ENCODE measurements at places on chromosomes 6 and 20.

DNA sequence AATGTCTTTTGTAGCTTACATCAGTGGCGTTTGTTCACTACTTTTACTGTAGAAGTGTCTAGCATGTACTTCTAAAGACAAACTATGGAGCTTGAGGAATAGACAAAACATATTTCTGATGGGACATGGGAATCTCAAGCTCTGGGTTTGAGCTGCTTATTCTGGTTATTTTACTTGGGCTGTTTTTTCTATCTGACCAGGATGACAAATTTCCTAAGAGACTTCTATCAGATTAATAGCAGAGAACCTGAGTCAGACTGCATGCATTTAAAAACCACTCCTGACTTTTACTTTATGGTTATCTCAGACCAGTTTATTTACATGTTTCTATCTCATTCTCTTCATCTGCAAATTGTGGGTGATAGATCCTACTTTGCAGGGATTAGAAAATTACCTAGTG lies 1282.3 kb upstream of the GJE1 start:
- no peak for DNase-seq

GRCh38 chr20:60851826-60852704 lies 400.0 kb upstream of the CDH4 start:
- no peak for DNase-seq

GRCh38 chr6:135390458-135390857 lies 107.1 kb downstream of the AHI1 start:
- DNase-seq = no peak

DNA sequence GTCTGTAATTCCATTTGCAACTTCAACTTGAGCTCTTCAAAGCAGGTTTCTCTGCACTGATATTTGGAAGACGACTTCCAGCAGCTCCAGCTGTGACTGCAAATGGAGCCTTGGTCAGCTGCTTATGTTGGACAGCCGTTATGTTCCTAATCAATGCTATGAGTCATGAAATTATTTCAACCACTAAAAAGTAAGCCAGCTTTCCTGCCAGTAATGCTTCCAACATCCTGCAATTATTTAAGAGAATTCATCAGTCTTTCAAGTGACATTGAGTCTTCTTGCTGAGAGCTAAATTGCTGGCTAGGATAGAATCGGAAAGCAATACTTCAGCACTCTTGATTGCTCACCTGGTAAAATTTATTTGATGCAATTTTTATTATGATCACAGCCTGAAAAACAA lies 375.7 kb downstream of the MMUT start:
- DNase-seq = no peak

- no peak for DNase-seq
These were observed 20.2 kb upstream of the MDGA1 start for GRCh38 chr6:37717836-37718251.

- DNase-seq = peak; percentile 4
These were observed 604.4 kb upstream of the NOX3 start for GRCh38 chr6:156060013-156060412.

DNA sequence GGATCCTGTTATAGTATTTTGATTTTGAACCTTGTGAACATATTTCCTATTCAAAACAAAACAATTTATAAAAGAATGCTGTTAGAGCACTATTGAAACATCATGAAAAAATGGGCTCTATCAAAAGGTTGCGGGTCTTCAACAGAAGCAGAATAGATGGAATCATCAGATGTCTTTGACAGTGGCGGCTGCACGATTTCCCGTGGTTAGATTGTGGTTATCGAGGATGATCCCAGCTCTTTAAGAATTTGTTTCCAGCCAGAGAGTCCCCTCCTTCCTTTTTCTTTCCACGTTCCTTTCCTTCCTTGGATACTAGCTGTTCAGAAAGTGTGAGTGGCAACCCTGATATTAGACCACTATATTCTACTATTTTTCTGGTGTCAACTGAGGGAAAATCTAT lies 163.4 kb downstream of the FARS2 start:
- DNase-seq = no peak

GRCh38 chr6:125586074-125586473 lies 163.4 kb upstream of the HEY2 start:
- no peak for DNase-seq

DNA sequence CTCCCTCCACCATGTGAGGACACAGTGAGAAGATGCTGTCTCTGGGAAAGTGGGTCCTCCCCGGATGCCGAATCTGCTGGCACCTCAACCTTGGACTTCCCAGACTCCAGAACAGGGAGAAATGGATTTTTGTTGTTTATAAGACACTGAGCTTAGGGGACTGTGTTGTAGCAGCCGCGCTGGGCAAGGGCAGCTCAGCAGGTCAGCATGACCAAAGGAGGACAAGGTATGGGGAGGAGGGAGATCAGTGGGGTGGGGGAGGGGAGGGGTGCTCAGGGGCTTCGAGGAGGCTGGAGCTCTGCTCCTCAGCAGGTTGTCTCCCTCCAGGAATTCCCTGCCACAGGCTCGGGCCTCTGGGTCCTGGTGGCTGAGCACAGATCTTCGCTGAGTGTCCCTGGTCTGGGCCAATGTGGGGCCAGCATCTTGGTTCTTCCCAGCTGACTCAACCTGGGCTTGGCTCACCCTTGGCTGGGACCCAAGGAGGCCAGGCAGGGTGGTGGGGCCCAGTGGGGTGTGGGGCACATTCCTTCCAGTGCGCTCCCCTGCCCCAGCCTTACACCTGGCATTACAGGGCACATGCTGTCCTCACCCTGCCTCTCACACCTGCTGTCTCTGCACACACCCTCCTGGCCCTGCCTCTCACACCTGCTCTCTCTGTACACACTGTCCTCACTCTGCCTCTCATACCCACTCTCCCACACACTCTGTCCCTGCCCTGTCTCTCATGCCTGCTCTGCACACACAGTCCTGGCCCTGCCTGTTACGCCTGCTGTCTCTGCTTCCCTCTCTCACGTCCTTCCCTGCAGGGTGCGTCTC lies 107.3 kb downstream of the SYCP2 start:
- no peak for DNase-seq

- DNase-seq = no peak
These were observed 70.2 kb downstream of the B3GAT2 start for GRCh38 chr6:70886661-70887060.

DNA sequence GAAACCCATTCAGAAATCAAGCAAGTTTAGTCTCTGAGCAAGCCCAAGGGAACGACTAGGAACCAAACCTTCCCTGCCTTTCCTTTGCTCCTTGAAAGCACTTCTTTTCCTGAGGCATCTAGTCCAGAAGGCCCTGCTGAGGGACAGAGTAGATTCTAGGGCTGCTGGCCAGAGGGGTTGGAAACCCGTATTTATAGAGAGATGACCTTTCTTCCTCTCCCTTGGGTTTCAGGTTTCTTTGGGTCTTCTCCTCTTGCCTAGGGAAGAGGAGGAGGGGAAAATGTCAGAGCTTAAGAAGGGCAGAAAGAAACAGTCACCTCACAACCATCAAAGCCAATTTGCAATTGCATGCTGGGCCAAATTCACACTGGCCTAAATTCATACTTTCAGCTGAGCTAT lies 5.8 kb downstream of the APOBEC2 start:
- DNase-seq = no peak

- DNase-seq = no peak
These were observed 12.3 kb downstream of the MTCH1 start for GRCh38 chr6:36973647-36974046.

DNA sequence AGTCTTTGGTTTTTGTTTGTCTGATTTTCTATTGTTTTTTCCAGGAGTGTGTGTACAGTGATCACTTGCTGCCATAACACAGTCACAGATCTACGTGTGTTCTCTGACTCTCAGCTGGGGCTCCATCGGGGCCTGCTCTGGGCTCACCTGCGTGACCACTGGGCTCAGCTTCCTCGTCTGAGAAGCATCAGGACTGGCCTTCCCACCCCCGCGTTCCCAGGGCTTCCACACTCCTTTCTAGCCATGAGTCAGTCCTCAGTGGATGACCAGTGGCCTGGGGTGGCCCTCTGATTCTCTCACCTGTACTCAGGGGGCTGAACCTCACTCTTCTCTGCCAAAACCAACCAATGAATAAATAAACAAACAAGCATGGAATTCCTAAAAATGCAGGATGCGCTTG lies 14.5 kb downstream of the THBS2 start:
- no peak for DNase-seq

- DNase-seq = no peak
These were observed 703.4 kb downstream of the EPM2A start for GRCh38 chr6:145031962-145032361.

GRCh38 chr6:170038251-170038650 lies 252.6 kb downstream of the DLL1 start:
- no peak for DNase-seq

- no peak for DNase-seq
These were observed 33.2 kb downstream of the ADGRF5 start for GRCh38 chr6:46888578-46888977.

DNA sequence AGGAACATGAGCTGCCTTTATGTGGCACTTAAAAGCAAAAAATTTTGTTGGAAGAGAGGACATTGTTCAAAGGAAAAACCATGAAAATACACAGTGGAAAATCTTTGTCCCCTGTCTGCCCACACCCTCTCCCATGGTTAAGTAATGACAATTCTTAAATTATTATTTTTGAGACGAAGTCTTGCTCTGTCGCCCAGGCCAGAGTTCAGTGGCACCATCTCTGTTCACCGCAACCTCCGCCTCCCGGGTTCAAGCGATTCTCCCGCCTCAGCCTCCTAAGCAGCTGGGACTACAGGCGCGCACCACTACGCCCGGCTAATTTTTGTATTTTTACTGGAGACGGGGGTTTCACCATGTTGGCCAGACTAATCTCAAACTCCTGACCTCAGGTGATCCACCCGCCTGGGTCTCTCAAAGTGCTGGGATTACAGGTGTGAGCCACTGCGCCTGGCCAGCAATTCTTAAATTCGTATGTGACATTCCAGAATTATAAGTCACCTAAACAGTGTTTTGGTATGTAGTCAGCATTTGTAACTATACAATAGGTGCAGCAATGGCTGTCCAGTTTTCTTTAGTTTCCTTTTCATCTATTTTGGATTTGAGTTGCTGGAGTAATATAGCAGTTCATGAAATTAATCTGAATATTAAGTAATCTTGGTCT lies 636 bp upstream of the SSR1 start:
- DNase-seq = no peak

DNA sequence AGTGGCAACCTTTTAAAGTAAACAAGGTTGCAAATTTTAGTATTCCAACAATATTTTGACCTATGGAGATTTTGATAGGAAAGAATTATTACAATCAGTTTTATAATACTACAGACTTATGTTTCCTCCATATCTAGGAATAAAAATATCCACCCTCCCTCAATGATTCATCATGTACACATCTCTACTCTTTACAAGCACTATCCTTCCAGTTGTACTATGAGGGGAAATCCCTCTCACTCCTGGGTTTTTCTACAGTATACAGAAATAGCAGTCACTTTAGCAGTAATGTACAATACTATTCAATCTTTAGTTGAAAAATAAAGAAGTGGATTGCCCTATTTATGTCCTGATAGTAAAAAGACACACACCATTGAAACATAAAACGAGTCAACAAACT lies 46.3 kb upstream of the SCML4 start:
- DNase-seq = no peak

DNA sequence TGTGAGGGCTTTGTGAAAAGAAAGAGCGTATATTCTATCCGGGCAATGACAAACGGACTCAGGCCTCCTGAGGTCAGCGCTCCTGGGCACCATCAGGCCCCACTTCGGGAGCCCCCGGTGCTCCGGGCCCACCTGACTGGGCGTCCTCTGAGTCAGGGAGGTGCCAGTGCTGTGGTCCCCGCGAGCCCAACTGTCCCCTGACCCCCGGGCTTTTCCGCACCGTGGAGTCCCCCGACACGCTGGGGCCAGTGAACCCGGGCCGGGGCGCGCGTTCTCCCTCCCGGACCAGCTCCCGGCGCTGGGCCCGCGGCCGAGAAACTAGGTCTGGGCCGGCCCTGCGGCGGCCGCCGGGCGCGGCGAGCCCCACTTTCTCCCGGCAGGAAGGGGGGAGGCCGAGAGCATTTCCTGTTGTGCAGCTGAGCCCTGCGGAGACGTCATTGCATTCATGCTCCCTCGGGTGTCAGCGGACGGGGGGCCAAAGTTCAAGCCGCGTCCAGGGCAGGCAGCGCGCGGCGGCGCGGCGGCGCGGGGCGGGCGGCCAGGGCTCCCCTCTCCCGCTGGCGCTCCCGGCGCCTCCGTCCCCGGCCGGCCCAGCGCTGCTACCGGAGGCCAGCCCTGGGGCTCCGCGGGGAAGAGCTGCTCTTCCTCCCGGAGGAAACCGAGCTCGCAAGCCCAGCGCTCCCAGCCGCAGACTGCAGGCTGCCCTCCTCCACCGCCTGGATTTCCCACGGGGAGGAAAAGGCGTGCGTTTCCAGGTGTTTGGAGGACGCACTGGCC lies 18.3 kb downstream of the HIVEP2 start:
- peak; percentile 71 for DNase-seq

GRCh38 chr20:38021087-38021772 lies 12.0 kb downstream of the TTI1 start:
- no peak for DNase-seq

DNA sequence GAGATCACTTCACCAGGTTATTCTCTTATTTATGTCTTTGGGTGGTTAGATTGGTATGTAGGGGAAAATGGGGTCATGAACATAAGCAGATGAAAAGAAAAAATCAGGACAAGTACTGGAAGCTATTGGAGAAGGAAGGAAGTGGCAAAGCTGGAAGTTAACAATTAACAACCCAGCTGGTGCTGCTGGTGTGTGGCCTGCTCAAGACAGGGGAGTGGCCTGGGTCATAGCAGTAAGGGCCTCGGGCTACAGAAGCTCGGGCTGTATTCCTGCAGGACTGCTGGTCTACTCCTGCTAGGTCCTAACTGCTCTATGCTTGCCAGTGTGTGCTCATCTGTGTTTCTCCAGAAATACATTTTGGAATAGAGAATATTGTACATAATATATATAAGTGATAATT lies 19.6 kb downstream of the MYLIP start:
- DNase-seq = no peak

DNA sequence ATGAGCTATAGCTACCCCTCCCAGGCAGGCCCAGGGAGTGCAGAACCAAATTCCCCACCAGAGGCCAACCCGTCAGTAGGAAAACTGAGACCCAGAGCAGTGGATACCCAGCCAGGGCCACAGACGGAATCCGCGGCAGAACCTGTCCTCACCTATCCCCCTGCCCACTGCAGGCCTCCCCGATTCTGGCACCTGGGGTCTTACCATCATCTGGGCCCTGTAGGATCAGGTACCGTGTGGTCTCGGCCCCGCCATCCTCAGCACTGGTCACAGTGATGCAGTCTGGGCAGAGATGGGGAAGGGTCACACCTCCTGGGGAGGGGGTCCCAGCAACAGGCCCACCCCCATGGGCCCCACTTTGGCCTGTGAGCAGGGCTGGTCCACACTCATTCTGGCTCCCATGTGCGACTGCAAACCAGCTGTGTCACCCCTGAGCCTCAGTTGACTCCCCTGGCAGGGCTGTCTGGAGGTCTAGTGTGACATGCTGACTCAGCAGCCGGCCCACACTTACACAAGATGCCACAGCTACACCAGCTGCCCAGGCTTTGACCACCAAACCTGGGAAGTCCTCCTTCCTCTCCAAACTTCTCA lies 3.8 kb downstream of the ZNF335 start:
- DNase-seq = no peak

GRCh38 chr6:32883789-32884188 lies 29.8 kb downstream of the PSMB9 start:
- DNase-seq = no peak

GRCh38 chr6:168584249-168584648 lies 143.3 kb downstream of the SMOC2 start:
- no peak for DNase-seq
